WTC11 (cell line): ENCODE measurements at places on chromosomes 16 and 17.

GRCh38 chr16:67543582-67543981 lies 15.0 kb downstream of the RIPOR1 start:
- H3K4me3 ChIP-seq = no peak overlapping the region

GRCh38 chr16:4415538-4416199 lies 727 bp downstream of the CORO7 start:
- no peaks in the 10 kb centered on the region for H3K36me3 ChIP-seq
- peak; percentile 54 for DNase-seq
- peak overlapping the region; percentile 71 for H3K4me3 ChIP-seq
- peak overlapping the region; percentile 28; the same call in 1 of the 2 replicates for H3K27ac ChIP-seq
- H3K4me1 ChIP-seq = peaks cover 5% of the 10 kb centered on the region
- peaks cover 15% of the 10 kb centered on the region for H3K27me3 ChIP-seq

DNA sequence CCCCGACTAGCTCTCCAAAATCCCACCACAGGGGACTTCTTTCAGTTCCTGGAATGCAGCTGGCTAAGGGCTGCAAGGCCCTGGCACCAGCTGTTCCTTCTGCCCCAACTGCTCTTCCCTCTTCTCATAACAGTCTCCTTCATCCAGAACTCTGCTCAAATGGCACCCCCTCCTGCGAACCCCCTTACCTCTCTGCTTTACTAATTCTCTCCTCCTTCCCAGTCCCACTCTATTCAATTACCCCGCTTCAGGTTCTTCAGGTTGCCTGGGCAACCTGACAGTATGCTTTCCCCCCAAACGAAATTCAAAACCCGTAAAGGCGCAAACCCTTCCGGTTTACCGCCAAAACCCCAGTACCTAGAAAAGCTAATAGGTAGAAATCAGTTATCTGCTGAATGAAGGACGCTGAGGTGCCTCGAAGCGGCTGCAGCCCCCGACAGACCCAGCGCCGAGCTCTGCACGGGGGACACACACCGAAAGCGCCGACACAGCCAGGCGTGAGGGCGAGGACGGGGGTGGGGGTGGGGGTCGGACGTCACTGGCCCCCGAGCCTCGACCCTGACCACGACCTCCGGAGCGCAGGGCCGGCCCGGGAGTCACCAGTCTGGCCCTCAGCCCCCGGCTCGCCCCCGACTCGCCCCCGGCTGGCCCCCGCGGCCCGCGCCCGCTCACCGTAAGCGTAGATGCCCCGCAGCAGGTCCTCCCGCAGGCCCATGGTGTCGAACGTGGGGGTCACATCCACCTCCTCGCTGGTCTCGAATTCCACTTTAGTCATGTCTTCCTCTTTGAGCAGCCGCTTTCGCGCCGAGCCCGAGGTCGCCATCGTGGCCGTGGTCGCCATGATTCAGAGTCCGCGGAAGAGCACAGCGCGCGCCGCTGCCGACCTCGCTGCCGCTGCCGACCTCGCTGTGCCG lies 550 bp downstream of the EIF4A3 start:
- H3K4me3 ChIP-seq = peak overlapping the region; percentile 77
- peak overlapping the region; percentile 68 for H3K27ac ChIP-seq
- no peaks in the 10 kb centered on the region for H3K27me3 ChIP-seq
- H3K36me3 ChIP-seq = peaks cover 30% of the 10 kb centered on the region
- peaks cover 22% of the 10 kb centered on the region for H3K4me1 ChIP-seq

- H3K36me3 ChIP-seq = no peaks in the 10 kb centered on the region
- peaks cover 23% of the 10 kb centered on the region for H3K27me3 ChIP-seq
- DNase-seq = peak; percentile 92
Observed at GRCh38 chr17:8016632-8017424, 14.4 kb downstream of the GUCY2D start.

- H3K27me3 ChIP-seq = peaks cover 11% of the 10 kb centered on the region
- DNase-seq = no peak
- H3K36me3 ChIP-seq = peaks cover 50% of the 10 kb centered on the region
- H3K4me1 ChIP-seq = 0 out of 2 replicates have a peak, but pooled peaks cover 3% of the 10 kb centered on the region
- H3K27ac ChIP-seq = no peak overlapping the region
Observed at GRCh38 chr17:52235516-52235915, 77.0 kb upstream of the CA10 start.

- H3K27ac ChIP-seq = no peak overlapping the region
- H3K36me3 ChIP-seq = no peaks in the 10 kb centered on the region
- H3K27me3 ChIP-seq = no peaks in the 10 kb centered on the region
- no peak overlapping the region for H3K4me3 ChIP-seq
- DNase-seq = no peak
Observed at GRCh38 chr17:66149562-66149961, 42.4 kb downstream of the CEP112 start.

DNA sequence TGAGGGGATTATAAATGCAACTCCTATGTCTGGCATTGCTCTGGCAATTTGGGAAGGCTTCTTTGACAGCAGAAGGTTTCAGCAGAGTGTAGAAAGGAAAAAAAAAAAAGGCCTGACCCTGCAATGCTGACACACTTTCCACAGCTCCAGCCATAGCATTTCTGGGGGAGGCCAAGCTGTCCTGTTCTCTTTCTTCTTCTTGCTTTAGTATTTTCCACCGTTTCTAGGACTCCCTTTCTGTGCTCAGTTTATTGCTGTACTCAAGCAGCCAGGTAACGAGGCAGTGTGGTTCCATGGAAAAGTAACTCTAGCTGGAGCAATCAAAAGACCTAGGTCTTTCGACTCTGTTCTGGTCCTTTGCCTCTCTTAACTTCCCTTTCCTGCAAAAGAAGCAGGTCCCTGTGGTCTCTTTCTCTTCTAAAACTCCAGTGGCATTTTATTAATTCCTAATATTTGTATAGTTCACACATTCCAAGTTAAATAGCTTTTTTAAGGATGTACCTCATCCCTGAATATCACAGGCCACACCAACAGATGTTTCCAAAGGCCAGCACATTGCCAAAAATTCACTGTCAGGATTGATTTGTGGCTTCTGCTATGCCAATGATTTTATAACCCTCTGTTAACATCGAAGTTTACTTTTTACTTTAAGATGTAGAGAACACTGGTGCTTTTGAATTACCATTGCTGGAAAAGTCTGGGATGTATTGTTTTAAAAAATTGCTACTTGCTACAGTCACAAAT lies 90.3 kb upstream of the BCAR1 start:
- no peak for DNase-seq
- H3K36me3 ChIP-seq = peaks cover 19% of the 10 kb centered on the region
- peaks cover 39% of the 10 kb centered on the region for H3K4me1 ChIP-seq
- H3K4me3 ChIP-seq = no peak overlapping the region

- H3K27me3 ChIP-seq = no peaks in the 10 kb centered on the region
- peaks cover 35% of the 10 kb centered on the region for H3K36me3 ChIP-seq
- no peak overlapping the region for H3K4me3 ChIP-seq
Observed at GRCh38 chr17:28946239-28946638, 5.1 kb downstream of the PHF12 start.

- no peaks in the 10 kb centered on the region for H3K36me3 ChIP-seq
- peaks cover 11% of the 10 kb centered on the region for H3K4me1 ChIP-seq
- DNase-seq = no peak
- H3K27ac ChIP-seq = no peak overlapping the region
- H3K27me3 ChIP-seq = peaks cover 99% of the 10 kb centered on the region
Observed at GRCh38 chr16:67490335-67491096, 7.2 kb upstream of the AGRP start.

DNA sequence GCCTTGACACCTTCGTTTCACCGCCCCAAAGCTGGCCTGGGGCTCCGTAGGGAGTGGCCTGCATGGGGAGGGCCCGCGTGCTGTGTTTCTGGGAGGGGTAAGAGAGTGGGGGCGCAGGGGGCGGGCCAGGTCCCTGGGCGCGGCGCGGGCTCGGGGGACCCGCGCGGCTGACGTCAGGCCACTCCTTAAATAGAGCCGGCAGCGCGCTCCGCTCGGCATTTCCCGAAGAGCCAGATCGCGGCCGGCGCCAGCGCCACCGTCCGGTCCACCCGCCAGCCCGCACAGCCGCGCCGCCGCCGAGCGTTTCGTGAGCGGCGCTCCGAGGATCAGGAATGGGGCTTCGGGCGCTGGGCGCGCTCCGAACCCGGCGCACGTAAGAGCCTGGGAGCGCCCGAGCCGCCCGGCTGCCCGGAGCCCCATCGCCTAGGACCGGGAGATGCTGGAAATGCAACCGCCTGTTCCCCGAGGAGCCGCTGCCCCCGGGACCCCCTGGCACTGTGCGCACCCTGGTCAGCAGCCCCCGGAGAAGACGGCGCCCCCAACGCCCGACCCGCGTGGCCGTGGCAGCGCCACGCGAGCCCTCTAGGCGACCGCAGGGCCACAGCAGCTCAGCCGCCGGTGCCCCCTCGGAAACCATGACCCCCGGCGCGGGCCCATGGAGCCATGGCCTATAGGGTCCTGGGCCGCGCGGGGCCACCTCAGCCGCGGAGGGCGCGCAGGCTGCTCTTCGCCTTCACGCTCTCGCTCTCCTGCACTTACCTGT lies at the start of gene HS3ST2:
HS3ST2 (plus strand) TSS at position 215 of the 763 bp plus-strand sequence; CDS start at position 664, 449 bp downstream.
- H3K27ac ChIP-seq = no peak within 1 kb of the TSS
- peaks cover 65% of the 10 kb centered on the region for H3K27me3 ChIP-seq
- peaks cover 9% of the 10 kb centered on the region for H3K4me1 ChIP-seq
- H3K36me3 ChIP-seq = no peaks in the 10 kb centered on the region

- H3K27ac ChIP-seq = no peak overlapping the region
- H3K4me3 ChIP-seq = no peak overlapping the region
- peaks cover 38% of the 10 kb centered on the region for H3K27me3 ChIP-seq
- H3K36me3 ChIP-seq = peaks cover 21% of the 10 kb centered on the region
- DNase-seq = no peak
- no peaks in the 10 kb centered on the region; the same call in 1 of the 2 replicates for H3K4me1 ChIP-seq
Observed at GRCh38 chr17:7064261-7064660, 15.8 kb downstream of the CLEC10A start.

- H3K36me3 ChIP-seq = no peaks in the 10 kb centered on the region
- peak within 1 kb of the TSS; percentile 78 for H3K4me3 ChIP-seq
- H3K27me3 ChIP-seq = peaks cover 9% of the 10 kb centered on the region
- DNase-seq = peak; percentile 87
- H3K4me1 ChIP-seq = peaks cover 42% of the 10 kb centered on the region
Observed at GRCh38 chr16:66696669-66697630, at the start of gene CMTM4. Gene CMTM4 (minus strand): TSS chr16:66696743. CDS start chr16:66696525, 218 bp downstream.

- no peak for DNase-seq
- H3K27ac ChIP-seq = no peak overlapping the region
- H3K4me3 ChIP-seq = no peak overlapping the region
- no peaks in the 10 kb centered on the region for H3K27me3 ChIP-seq
Observed at GRCh38 chr16:68077866-68078700, 7.1 kb upstream of the NFATC3 start.

GRCh38 chr17:63153488-63153887 lies 187.5 kb downstream of the TANC2 start:
- DNase-seq = no peak
- no peak overlapping the region for H3K4me3 ChIP-seq
- peaks cover 42% of the 10 kb centered on the region for H3K4me1 ChIP-seq
- no peaks in the 10 kb centered on the region for H3K36me3 ChIP-seq
- H3K27me3 ChIP-seq = no peaks in the 10 kb centered on the region

- H3K4me1 ChIP-seq = peaks cover 37% of the 10 kb centered on the region
- no peak overlapping the region for H3K4me3 ChIP-seq
- no peak overlapping the region for H3K27ac ChIP-seq
- DNase-seq = no peak
- peaks cover 47% of the 10 kb centered on the region for H3K27me3 ChIP-seq
- no peaks in the 10 kb centered on the region for H3K36me3 ChIP-seq
Observed at GRCh38 chr17:72588561-72588960, 467.7 kb downstream of the SOX9 start.

- peak overlapping the region; percentile 89; the same call in 1 of the 2 replicates for H3K27ac ChIP-seq
- H3K4me1 ChIP-seq = no peaks in the 10 kb centered on the region
Observed at GRCh38 chr16:71364133-71364681, 5.7 kb downstream of the CALB2 start.

- no peaks in the 10 kb centered on the region for H3K36me3 ChIP-seq
- no peak for DNase-seq
- H3K4me3 ChIP-seq = no peak overlapping the region
Observed at GRCh38 chr17:6941989-6942388, 53.9 kb upstream of the ALOX12 start.

DNA sequence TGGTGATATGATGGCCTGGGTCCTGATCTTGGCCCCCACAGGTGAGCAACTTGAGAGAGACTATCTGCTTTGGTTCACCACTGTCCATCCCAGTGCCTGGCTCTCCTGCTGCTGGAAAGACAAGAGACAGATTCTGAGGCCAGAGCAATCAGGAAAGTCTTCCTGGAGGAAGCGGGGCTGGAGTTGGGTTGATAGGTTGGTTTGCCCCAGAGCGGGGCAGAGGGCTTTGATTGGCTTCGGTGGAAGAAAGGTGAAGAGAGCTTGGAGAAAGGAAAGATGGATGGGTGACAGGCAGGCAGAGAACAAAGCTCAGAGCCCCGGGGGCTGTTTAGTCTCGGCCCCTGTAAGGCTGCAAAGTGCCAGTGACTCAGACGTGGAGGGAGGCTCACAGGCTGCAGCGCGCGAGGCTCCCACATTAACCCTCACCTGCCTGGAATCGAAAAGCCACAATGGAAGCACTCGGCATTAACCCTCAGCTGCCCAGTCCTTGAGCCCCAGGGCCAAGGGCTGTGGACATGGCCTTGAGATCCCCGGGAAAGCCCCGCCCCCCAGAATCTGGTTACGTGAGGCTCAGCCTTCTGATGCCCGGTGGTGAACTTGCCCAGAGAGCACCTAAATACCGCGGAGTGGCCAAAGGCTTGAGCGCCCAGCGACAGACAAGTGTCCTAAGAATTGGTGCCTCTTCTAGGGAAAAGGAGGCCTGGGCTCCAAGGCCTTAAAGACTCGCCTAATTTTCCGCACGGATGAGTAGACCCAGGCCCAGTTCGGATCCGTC lies 996 bp upstream of the CPNE2 start:
- H3K4me3 ChIP-seq = peak overlapping the region; percentile 86
- no peak overlapping the region for H3K27ac ChIP-seq
- H3K36me3 ChIP-seq = no peaks in the 10 kb centered on the region
- H3K4me1 ChIP-seq = peaks cover 14% of the 10 kb centered on the region

DNA sequence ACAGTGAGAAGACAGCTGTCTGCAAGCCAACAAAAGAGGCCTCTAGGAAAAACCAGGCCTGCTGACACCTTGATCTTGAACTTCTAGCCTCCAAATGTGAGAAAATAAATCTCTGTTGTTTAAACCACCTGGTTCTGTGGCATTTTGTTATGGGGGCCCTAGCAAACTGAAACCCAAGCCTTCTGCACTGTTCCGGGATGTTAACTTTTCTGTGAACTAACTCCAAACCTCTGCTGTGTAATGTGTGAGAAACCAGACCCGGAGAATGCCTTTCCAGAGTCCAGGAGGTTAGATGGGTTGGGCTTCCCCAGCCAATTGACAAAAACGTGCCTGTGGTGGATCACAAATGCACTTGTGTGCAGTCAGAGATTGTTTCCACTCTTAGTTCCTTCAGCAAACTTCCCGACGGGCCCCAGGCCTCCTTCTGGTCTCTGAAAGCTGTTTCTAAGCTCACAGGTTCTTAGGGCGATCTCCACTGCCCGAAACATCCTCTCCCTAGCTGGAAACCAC lies 13.6 kb upstream of the GGA2 start:
- no peak overlapping the region for H3K27ac ChIP-seq
- no peak for DNase-seq

- peaks cover 37% of the 10 kb centered on the region for H3K4me1 ChIP-seq
- no peak overlapping the region for H3K27ac ChIP-seq
- H3K27me3 ChIP-seq = no peaks in the 10 kb centered on the region
- DNase-seq = no peak
Observed at GRCh38 chr16:78896280-78896679, 704.3 kb downstream of the MAF start.
